ENCODE measurements at places on chromosomes 5 and 9.

DNA sequence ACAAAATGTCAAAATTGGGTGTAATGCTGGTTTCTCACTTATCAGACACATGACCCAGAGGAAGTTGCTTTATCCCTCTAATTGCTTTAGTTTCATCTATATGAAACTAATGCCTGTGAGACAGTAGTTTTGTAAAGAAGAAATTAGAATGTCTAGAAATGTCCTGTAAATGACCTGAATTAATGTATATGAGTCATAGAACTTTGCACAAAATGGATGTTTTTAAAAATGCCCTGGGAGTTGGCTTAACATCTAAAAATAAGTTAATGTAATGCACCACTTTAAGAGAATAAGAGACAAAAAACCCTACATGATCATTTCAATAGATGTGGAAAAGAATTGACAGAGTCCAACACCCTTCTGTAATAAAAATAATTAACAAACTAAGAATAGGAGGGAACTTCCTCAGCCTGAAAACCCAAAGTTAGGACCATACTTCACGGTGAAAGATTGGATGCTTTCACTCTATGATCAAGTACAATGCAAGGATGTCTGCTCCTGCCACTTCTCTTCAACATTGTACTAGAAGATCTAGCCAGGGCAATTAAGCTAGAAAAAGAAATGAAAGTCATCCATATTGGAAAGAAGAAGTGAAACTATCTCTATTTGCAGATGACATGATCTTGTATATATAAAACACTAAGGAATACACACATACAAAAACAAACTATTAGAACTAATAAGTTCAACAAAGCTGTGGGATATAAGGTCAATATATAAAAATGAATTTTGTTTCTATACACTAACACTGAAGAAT, 117.9 kb downstream of the MELK start:
- DNase-seq, result no peak

GRCh38 chr5:143226872-143227271, 176.6 kb downstream of the NR3C1 start:
- DNase-seq, result no peak

DNA sequence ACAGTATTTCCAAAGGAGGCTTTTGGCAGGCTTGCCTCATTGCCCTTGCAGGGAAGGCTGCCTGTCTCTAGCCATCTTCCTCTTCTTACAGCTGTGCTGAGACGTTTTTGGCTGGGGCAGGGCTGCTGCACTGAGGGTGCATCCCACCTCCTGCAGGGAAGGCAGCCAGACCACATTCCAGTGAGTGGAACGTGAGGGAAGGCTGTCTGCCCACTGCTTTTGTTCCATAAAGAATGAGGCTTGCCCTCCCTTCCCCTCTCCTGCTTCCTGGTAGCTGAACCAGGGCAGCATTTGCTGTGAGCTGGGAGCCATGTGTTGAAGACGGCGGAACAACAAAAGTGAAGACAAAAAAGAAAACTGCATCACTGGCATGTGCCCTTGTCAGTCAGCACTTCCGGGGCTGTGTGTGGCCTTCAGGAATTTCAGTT, 16.8 kb downstream of the MGAT1 start:
- peak; percentile 49 for DNase-seq

DNA sequence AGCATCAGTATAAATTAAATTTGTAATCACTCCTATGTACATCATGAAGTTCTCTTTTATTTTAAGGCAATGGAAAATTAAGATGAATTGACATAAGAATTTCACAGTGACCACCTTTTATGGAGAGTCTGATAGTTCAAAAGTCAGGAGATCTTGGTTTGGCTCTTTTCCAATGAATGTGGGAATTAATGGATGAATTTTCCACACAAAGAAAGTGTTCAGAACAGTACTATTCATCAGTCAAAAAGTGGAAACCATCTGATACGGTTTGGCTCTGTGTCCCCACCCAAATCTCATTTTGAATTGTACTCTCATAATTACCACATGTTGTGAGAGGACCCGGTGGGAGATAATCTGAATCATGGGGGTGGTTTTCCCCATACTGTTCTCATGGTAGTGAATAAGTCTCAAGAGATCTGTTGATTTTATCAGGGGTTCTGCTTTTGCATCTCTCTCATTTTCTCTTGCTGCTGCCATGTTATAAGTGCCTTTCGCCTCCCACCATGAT, 24.5 kb downstream of the CCDC125 start:
- no peak for DNase-seq

- DNase-seq, result no peak
Observed at GRCh38 chr5:168006456-168007130, 284.9 kb upstream of the WWC1 start.

DNA sequence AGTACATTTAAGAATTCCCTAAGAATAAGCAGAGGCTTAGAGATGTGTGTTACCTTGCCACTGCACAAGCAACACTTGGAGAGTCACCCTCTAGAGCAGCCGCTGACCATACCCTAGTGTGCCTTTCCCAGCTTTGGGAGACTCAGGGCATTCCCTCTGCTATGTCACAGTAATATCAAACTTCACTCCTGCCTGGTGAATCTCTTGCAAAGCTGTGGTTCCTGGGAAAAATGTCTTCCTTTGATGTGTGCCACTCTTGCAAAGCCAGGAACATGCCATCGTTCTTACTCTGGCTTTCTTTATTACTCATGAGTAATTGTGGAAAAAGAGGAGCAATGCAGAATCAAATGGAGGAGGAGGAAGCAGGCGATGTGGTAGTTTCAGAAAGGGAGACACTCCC, 173.2 kb downstream of the CCDC192 start:
- no peak for DNase-seq

- DNase-seq, result no peak
Observed at GRCh38 chr5:108730617-108731340, 16.9 kb upstream of the FER start.

DNA sequence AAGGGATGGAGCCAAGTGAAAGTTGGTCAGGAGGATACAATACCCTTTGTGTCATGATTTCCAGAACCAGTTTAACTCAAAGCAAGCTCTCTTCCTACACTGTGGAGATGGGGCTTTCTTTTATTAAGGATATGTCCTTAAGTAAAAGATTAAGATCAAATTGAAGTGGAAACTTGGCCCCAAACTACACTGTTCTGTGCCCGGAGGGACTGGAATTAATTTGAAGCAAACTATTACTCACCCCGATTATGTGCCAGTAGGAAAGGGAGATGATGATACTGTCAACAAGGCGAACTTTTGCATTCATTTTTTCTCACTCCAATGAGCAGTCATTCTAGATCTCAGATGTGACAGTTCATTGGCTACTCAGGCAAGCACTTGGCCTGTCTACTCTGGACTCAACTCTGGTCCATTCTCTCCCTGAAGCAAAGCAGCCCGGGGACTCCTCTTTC, 186.7 kb downstream of the NTRK2 start:
- DNase-seq, result no peak

DNA sequence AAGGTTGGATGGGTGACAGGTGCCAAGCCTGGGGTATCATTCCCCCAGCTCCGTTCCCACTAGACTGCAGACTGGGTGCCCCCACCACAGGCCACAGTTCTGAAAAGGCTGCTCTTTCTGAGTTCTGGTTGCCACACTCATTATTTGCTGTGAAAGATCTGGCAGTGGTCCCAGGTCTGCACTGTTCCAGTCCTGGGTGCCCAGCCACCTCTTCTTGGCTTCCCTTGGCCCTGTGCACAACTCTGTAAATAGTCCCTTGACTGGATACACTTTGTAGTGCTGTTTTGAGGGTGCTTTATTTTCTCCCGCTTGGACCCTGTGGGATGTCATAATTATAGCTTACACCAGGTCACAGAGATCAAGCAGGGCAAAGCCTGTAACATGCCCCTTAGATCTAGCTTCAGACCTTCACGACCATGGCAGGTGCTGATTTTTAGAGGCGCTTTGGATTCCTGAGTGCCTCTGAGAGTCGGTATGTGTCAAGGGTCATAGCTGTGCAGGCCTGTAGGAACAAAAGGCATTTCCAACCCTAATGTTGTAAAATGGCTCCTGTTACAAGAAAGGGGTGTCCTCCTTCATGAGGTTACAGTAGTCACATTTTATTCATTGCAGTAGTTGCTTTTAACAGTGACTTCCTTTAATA, 344.9 kb downstream of the ICE1 start:
- no peak for DNase-seq

- DNase-seq, result no peak
Observed at GRCh38 chr5:131883984-131884383, 61.5 kb downstream of the MEIKIN start.

- no peak for DNase-seq
Observed at GRCh38 chr5:168886157-168886556, 307.0 kb upstream of the PANK3 start.

DNA sequence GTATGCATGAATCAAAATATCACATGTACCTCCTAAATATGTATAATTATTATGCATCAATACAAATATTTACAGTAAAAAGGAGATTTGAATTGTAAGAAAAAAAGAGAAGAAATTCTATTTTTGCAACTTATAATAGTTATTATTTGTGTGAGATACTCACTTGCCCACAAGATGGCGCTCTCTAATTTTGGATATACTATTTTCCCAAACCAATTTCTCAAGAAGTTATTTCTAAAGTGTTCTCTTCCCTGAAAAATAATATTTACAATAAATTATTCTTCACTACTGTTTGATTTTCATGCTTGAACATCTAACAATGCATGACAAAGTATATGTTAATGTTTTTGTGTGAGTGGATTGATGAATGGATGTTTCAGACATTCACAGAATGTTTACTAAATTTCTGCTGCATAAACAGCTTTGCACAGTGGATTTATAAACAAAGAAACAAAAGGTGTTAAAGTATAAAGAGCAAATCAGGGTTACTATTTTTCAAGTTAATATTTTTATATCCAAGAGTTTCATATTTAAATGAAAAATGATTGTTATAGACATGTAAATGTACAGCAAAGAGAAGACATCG, 503.4 kb downstream of the PDE4D start:
- no peak for DNase-seq

GRCh38 chr5:13143630-13144029, 800.9 kb downstream of the DNAH5 start:
- no peak for DNase-seq

DNA sequence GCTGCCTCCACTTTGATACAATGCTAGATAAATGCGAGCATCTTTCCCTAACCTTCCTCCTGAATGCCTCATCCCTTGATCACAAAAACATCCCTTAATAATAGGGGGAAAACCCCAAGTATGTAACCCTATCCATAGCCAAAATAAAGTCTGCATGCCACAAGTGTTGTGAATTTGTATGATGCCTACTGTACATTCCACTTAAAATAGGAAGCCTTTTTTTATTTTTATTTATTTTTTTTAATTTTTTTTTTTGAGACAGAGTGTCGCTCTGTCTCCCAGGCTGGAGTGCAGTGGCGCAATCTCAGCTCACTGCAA, 207.0 kb downstream of the AOPEP start:
- DNase-seq, result no peak

DNA sequence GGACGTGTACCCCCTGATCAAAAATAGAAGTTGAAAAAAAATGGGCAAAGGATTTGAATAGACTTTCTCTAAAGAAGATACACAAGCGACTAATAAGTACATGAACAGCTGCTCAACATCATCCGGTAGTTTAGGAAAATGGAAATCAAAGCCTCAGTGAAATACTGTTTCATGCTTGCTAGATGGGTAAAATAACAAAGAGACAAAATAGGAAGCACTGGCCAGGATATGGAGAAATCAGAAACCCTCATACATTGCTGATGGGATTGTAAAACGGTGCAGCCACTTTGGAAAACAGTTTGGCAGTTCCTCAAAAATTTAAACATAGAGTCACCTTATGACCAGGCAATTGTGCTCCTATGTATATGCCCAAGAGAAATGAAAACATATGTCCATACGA, 65.0 kb upstream of the SUB1 start:
- no peak for DNase-seq

DNA sequence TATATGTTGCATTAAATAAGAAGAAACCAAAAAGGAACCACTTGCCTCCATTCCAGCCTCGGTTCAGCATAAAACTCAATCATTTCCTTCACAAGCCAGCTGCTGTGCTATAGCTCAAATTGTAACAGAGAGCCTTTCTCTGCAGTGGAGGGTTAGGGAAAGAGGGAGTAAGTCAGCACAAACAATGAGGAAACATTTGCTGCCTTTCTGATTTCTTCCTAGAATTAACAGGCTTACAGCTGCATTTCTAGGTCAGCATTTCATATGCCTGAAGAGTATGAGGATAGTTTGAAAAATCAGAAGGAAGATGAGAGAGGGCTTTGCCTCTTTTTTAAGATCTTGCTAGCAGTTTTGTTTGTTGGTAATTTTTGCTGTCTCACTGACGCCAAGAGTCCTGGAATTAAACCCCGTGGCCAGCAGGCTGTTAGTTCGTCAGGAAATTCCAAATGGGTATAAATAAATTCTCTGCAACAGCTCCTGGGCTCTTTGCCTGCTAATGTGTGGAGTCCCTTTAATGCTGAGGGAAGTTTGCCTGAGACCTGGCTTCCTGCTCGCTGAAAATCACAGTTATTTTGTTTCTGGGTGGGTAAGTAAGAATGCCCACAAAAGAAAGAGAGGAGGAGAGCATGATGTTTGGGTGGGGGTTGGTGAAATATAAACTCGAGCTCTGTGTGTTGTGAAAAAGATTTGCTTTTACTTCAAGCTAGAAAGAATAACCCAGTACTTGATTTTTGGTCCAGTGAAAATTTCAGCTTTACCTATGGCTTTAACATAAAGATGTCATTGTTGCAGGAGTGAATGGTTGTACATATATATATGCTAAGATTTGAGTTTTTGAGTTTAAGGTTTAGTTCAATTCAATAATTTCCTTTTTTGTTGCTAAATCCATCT, 148.1 kb upstream of the DMRT1 start:
- DNase-seq, result peak; percentile 55

GRCh38 chr5:7325975-7326913, 69.7 kb upstream of the ADCY2 start:
- peak; percentile 16 for DNase-seq

- no peak for DNase-seq
Observed at GRCh38 chr9:128208946-128209669, 5.9 kb downstream of the DNM1 start.

DNA sequence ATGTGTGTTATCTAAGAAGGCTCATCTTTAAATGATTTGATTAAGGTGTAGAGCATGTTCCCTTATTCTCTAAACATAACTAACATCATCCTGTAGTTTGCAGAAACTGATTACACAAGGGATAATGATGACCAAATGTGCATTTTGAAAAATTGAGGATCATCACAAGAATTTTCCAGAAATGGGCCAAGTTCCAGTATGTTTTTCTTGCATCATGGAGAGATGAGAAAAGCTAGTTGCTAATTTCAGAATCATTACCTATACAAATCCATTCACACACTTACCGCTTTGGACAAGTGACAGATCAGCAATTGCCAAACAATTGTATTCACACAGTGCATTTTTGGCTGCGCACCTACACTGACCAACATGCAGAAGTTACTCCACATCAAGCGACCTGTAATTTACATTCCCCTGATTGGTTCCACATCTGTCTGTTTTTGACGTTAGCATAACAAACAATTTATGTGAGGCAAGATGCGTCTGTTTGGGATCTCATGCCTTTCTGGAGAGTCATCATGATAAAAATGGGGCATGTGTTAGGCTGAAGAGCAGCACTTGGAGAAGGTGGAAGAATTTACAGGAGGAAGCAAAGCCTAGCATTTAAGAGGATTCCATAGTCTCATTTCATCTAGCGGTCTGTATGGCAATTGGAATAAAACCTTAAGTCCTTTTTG, 2.8 kb upstream of the BNC2 start:
- DNase-seq, result no peak

- DNase-seq, result peak; percentile 57
Observed at GRCh38 chr5:135139381-135140134, 105.5 kb upstream of the PITX1 start.

- DNase-seq, result no peak
Observed at GRCh38 chr5:168776070-168776469, 196.9 kb upstream of the PANK3 start.

Measured in AG09309 (cell line).